ENCODE measurements at places on chromosomes 5 and 9.
A peak's percentile ranks its signal among the peaks of the same experiment; 100 is the strongest.

DNA sequence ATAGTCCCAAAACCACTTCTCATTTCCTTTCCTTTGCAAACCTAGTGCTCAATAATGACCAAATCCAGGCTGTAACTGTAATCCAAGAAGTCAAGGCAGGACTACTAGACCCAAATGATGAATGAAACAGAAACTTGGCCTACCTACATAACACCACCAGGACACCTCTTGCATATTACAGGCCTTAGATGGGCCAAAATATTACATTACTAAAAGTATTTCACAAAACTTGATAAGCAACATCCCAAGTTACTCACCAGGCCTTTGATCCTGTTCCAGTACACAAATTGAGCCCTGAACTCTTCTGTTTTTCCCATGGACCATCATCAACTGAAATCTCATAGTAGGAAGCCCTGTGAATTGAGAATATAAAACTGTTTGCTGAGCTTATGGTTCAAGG lies 34.8 kb downstream of the NADK2 start:
- DNase-seq: no peak

- no peak for DNase-seq
These were observed 80.7 kb downstream of the PTPDC1 start for GRCh38 chr9:94164806-94165549.

- DNase-seq: no peak
These were observed 2.0 kb downstream of the ASTN2 start for GRCh38 chr9:117412841-117413240.

- no peak for DNase-seq
These were observed 11.9 kb upstream of the ARHGAP26 start for GRCh38 chr5:142758062-142758795.

GRCh38 chr5:106766916-106767315 lies 903.8 kb downstream of the EFNA5 start:
- no peak for DNase-seq

DNA sequence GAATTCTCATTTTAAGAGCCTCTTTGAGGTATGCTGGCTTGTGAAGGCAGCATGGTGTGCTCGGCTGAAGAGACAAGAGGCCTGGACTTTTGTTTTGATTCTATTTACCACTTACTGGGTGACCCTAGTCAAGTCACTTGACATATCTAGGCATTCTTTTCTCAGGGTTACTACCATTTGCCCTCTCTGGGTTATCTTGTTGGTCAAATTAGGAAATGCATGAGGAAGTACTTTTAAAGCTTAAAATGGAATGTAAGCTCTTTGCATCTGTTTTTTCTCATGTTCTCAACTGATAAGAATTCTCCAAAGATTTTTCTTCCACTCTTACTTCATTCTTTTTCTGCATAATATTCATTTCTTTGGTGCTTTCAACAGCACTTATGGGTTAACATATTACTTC lies 173.1 kb downstream of the PLK2 start:
- DNase-seq: no peak

DNA sequence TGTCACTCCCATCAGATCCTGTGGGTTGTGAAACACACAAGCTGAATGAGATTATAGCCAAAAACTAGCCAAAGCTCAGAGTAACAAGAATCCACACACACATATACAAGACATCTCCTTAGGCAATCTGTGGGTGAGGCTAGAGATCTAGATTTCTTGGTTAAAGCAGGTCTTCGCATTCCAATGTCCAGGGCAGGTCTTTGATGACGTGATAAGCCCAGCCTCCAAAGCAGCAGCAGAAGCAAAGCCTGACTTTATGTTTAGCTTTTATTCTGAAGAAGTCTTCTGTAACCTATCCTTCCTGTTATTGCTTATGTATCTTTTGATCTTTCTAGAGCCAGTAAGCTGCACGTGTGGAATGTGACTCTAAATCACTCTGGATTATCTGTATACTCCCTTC lies 199.1 kb upstream of the SLC30A5 start:
- no peak for DNase-seq

DNA sequence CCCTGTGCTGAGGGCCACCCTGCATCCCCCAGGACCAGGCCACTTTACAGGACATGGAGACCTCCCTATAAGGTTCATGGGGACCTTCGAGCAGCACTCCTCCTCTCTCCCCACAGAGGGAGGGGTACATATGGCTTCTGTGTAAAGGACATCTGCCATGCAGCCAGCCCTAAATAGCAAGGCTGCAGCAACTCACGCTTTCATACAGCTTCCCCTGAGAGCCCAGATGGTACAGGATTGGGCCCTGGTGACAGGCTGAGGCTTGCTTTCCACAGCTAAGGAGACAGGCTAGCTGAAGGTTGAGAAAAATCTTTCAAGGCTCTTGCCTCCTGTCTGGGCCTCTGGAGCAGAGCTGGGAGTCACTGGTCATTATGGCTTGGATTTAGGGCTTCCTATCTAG lies 147.0 kb upstream of the ZNF366 start:
- no peak for DNase-seq

- peak; percentile 30 for DNase-seq
These were observed 390.6 kb downstream of the DNAH5 start for GRCh38 chr5:13553896-13554295.

Measured in Caki2 (cell line).